Fibroblast of villous mesenchyme (primary cell): ENCODE measurements at places on chromosomes 2 and 18. TPM values are rescaled to one million over a fixed set of nuclear protein-coding genes. Genes with fewer than 3 reads are reported as not detected.

The CPLX4 gene
- total RNA-seq, result under 0.01 TPM in 1 of 2 replicates, not detected in the other

DNA sequence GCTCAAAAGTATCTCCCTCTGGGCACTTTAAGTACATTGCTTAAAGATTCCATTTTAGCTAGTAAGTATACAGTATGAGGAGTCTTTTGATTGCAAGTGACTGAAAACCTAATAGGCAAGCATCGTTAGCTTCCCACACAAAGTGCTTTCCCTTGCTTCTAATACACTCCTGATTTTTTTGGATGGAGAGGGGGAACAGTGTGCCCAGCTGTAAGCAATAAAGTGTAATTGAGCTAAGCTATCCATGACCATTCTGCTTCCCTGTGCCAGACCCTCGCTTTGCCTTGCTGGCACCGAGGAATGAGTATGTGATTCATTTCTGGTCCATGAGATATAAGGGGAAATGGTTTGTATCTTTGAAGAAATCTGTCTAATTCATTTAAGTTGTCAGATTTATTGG lies 3.8 kb upstream of the ZNF24 start:
- DNase-seq, result no peak

- peak; percentile 48 for DNase-seq
Observed at GRCh38 chr2:25324905-25325592, 16.7 kb downstream of the DNMT3A start.

DNA sequence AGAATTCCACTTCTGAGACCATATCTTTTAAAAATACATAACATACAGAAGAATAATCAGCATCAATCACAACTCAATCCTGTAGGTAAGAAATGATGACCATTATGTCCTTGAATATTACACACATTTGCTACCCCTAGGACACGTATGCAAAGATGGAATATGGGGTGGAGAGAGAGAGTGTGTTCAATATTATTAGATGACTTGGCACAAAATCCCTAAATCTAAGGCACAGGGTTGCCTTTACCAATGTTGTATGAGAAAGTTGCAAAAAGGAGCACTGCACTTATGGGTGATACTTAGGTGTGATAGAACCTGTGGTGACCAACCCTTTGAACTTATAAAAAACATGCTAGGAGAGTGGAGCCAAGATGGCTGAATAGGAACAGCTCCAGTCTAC lies 326.2 kb upstream of the FSHR start:
- DNase-seq, result no peak

GRCh38 chr2:24409700-24410556 lies 49.6 kb upstream of the ITSN2 start:
- DNase-seq, result peak; percentile 72

DNA sequence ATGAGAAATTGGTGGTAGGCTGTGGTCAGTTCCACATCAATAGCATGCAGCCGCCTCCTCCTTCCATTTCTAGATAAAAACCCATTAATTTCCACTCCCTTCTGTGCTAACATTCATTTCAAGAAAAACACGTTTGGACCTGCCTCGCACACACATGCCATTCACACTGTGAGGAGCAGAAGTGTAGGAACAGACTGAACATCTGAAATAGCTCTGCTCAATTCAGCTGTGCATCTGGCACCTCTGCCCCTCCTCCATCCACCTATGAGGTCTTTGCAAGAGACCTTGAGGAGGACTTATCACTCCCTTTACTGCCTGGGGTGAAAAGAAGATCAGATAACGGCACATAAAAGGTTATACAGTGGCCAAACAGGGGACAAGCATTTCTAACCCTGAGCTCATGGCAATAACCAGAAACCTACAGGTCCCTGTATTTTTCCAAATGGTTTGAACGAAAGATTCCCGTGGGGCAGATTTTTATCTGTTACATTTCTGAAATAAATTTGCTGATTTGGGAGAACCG lies 30.8 kb upstream of the LRP2 start:
- no peak for DNase-seq
